T1000 (cell line): ENCODE measurements at places on chromosomes 5 and 9.

GRCh38 chr9:118583414-118583813, 785.8 kb downstream of the BRINP1 start:
- DNase-seq: no peak

GRCh38 chr5:96864922-96865530, 11.3 kb upstream of the ERAP2 start:
- no peak for DNase-seq

DNA sequence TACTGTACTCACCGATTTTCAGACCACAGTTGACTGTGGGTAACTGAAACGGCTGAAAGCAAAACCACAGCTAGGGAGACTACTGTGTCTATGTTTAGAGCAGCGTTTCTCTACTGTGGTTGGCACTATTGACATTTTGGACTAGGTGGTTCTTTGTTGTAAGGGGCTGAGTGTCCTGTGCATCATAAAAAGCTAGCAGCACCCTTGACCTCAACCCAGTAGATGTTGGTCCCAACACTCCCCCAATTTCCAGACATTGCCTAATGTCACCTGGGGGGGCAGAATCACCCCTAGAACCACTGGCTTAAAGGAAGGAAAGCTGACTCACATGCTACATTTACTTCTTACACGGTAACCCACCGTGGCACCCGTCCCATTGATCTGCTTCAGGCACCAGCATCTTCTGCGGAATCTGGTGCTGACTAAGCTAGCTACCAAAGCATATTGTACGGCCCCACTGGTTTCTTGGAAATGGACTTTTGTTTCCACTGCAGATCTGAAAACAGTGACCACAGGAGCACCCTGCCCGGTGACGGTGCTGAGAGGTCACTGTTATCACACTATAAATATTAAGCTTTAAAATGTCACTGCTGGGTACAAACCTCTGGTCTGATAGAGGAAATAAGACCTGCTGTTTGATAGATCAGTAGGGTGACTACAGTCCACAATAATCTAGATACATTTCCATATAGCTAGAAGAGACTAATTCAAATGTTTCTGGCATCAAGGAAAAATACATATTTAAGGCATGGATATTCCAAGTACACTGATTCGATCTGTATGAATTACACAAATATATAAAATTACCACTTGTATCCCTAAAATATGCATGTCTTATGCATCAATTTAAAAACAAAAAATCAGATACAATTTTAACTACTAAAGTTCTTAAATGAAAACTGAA, 151.4 kb downstream of the HSD17B3 start:
- no peak for DNase-seq

DNA sequence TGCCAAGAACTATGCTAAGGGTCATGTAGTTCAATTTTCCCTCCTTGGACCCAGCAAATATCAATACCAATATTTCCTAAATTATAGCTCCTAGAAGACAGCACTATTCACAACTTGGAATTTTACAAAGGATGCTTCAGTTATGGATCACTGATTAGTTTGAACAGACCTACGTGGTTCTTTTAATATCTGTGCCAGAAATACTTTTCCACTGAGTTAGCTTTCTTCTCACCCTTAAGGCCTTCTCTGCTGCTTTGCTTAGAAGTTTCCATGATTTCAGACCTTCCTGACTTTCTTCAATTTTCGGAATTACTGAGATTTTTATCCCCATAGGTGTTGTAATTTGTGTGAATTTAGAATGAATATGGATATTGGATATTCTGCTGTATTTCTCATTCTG, 380.4 kb downstream of the PSAT1 start:
- no peak for DNase-seq

DNA sequence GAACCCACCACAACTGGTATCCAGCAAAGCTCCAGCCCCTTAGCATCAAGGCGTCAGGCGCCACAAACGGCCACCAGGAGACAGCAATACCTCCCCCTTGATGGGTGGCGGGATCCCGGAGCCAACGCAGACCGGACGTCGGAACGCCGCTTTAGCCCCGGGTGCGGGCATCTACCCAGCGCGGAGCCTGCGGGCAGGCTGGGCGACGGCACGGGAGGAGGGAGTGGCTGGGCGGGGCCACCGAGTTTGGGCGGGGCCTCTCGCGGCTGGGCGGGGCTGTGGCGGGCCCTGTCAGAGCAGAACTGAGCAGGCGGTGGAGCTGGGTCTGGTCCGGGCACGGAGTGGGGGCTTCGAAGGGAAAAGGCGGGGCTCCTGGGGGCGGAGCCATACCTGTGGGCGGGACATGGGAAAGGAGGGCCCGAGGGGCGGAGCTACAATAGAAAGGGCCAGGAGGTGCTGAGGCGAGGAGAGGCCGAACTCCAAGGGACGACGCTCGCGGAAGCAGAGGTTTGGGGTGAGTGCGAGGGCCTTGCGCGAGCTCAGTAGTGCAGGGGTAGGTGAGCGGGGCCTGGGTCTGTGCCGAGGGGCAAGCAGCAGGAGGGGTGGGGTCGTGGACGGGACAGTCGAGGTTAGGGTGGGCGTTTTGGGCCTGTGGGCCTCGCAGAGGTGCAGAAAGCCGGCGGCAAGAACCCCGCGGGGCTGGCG, 40.2 kb upstream of the GARNL3 start:
- peak; percentile 93 for DNase-seq

DNA sequence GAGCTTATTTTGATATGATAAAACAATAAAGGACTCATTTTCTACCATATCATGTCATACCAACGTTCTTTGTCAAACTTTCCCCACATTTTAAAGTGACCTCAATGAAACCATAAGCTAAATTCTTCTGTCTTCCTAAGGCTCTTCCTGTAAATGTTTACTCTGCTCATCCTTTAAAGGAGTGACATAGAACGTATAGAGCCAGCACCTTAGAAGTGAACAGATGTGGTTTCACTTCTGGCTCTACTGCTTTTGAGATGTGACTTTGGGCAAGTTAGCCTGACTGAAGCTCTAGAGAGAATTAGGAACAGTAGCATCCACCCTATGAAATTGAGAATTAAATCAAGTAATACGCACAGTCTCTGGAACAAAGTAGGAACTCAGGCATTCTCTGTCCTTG, 24.1 kb downstream of the SAR1B start:
- DNase-seq: no peak
